Hippocampal formation (tissue), 2 donors: ENCODE measurements at places on chromosomes 12 and 14.

DNA sequence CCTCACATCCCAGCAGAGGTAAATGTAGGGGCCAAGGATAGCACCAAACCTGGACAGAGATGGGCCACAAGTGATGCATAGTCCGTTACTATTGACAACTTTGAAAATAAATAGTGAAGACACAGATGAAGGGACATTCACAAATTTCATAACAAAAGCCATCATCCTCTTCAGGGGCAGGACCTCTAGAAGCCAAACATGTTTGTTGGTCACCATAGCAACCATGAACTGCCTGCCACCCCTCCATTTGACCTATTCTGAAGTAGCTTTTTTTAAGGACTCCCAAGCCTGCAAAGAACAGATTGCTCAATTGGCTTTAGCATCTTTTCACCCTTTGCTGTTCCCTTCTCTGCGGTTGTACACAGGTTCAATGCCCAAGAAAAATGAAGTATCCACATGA lies 35.7 kb upstream of the MDM1 start:
- no peak for DNase-seq

DNA sequence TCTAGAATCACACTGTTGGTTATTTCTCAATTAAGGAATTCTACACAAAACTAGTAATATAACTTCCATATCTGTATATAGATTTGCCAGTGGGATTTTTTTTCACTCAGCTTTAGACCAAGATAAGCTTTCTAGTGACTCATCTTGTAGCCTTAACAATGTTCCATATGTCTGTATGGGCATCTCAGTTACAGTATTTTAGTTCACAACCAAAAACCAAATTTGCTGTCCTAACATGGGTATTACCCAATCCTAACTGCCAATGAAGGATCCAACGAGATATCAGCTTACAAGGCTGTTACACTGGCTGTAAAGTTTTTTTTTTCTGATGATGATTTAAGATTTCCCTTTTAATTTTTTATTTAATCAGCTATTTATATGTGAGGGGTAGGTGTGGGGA lies 31.5 kb upstream of the KRR1 start:
- DNase-seq = no peak

- peak; percentile 57 for DNase-seq
These were observed 171.2 kb downstream of the CALM1 start for GRCh38 chr14:90567991-90568390.

- no peak for DNase-seq
These were observed 615.1 kb downstream of the NRXN3 start for GRCh38 chr14:78785265-78785664.

DNA sequence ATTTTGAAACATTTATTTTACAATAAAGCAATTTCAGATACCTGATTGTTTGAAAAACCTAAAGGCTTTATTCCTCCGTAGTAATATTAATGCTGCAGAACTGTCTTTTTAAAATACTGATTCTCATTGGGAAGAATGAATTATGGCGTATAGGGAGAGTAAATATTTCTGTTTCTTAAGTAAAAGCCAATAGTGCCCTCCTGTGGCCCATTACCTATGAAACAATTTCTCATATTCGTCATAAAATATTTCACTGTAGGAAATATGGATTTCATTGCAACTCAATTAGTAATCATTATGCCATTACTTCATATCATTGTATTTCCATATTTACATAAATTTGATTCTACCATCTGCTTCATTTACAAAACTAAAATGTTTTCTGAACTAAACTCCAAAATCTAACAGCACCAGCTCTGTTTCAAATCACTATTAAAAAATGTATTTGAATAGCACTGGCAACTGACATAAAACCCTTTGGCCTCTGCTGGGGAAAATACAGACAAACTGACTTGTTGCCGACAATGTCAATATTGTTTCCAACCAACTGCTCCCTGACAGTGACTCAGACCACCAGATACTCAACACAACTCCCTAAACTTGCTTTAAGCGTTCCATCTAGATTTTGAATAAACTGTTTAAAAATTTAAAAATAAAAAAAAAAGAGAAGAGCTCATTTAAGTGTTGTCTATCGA lies 290.3 kb downstream of the NAV3 start:
- DNase-seq = no peak

DNA sequence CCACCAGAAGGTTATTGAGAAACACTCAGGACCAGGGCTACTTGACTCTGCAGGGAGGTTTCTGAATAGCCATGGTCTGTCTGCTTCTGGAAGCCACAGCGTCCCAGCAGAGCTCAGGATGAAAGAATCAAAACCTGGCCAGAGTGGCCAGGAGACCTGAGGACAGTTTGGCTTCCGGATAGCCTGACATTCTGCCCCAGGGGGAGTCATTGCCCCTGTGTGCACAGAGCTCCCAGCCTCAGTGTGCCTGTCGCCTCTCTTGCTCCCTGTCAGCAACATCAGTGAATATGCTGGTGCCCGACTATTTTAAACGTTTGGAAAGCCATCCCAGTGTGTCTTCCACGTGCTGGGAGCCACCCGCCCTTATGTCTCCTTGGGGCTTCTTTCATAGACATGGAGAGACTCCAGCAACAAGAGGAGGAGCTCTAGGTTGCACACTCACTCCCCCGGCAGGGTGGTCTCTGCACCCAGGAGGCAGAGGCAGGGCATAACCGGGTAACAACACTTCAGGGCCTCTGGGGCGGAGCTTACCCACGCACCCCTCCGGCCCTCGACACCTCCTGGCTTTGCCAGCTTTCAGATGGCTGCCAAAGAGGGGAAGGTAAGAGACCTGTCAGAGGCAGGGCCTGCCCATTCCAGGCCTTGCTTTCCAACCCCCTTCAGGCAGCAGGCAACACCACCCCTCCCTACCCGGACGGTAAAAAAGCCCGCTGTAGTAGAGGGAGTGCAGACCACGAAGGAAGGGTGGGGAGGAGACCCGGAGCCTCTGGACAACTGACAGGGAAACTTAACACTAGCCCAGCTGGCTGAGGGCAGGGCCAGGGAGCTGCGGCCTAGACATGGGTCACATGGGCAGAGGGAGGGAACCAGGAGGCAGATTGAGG lies 19.0 kb upstream of the SLC6A12 start:
- DNase-seq = no peak

DNA sequence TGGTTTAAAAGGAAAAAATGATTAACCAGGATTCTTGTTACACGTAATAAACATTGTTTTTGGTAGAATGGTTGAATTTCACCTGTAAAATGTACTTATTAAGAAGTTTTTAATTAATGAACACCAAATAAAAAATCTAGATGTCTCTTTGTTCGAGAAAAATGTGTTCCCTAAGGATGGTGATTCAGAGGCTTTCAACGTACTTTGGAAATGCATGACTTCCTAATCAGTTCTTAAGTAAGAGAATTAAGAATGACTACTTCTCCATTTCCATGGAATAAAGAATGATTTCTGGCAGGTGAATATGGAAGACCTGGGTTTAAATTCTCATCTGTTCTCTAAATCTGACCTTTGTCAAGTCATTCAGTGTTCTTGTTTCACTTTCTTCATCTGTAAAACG lies 428.6 kb downstream of the KCNH5 start:
- DNase-seq = no peak

- no peak for DNase-seq
These were observed 50.1 kb upstream of the KCNA1 start for GRCh38 chr12:4859478-4860210.

GRCh38 chr14:75445236-75445635 lies 17.4 kb downstream of the JDP2 start:
- DNase-seq = no peak

DNA sequence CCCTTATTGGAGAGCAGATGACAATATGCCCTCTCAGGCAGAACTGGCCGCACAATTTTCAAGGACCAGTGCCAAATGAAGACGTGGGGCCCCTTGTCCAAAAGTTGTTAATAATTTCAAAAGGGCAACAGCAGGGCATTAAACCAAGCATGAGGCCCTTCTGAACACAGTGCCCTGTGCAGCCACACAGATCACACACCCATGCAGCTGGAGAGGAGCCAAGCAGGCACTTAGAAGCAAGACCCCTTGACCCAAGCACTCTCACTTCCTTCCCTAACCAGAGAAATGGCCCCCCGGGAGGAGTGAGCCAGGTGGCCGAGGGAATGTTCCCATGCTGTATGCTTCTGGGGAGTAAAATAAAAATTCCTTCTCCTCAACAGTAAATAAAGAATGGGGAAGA lies 114.0 kb upstream of the TMPO start:
- DNase-seq = no peak
